ENCODE measurements at places on chromosomes 4 and X. TPM values are rescaled to one million over a fixed set of nuclear protein-coding genes. Genes with fewer than 3 reads are reported as not detected.

- DNase-seq, result no peak
These were observed 111.7 kb downstream of the CDKL5 start for GRCh38 chrX:18537068-18537467.

- peak; percentile 59 for DNase-seq
These were observed 4.8 kb upstream of the CXCL13 start for GRCh38 chr4:77600521-77601451.

DNA sequence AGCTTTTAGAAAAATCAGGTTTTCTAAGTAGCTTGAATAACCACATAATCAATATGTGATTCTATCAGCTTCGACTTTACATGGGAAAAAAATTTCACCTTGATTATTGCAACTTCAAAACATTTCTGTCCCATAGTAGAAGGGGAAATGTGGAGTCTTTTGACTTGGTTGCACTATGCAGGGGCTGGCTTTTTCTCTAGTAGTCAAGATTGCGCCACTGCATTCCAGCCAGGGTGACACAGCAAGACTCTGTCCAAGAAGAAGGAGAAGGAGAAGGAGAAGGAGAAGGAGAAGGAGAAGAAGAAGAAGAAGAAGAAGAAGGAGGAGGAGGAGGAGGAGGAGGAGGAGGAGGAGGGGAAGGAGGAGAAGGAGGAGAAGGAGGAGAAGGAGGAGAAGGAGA lies 84.9 kb downstream of the MAML3 start:
- no peak for DNase-seq

Gene CENPC
- total RNA-seq, result 46.0 TPM

Gene SHOX
- total RNA-seq, result not detected

- no peak for DNase-seq
These were observed 90.7 kb upstream of the DCLK2 start for GRCh38 chr4:149987330-149988086.

Gene PABPC5
- total RNA-seq, result not detected

DNA sequence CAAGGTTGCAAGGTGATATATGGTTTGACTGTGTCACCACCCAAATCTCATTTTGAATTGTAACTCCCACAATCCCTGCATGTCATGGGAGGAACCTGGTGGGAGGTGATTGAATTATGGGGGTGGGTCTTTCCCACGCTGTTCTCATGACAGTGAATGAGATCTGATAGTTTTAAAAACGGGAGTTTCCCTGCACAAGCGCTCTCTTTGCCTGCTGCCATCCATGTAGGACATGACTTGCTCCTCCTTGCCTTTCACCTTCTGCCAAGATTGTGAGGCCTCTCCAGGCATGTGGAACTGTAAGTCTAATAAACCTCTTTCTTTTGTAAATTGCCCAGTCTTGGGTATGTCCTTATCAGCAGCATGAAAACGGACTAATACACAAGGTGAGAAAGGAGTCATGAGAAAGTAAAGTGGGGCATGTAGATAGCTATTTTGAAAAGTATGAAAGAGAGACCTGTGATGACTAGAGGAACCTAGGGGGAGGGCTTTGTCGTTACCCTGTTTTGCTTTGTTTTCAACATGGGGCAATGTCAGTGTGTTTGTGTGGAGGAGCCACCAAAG lies 6.3 kb downstream of the ZBTB49 start:
- DNase-seq, result no peak

- no peak for DNase-seq
These were observed 39.9 kb downstream of the EGF start for GRCh38 chr4:109952612-109953011.

GRCh38 chrX:118980761-118981160 lies 6.3 kb downstream of the LONRF3 start:
- no peak for DNase-seq

Gene INPP4B
- 55.7 TPM for total RNA-seq

Gene MEPE
- not detected for total RNA-seq

Gene MAGEA2
- not detected for total RNA-seq

Gene GABRE
- total RNA-seq, result not detected

Gene ZNF157
- total RNA-seq, result 0.69 TPM

- no peak for DNase-seq
These were observed 377.7 kb downstream of the PRDM5 start for GRCh38 chr4:120544838-120545237.

DNA sequence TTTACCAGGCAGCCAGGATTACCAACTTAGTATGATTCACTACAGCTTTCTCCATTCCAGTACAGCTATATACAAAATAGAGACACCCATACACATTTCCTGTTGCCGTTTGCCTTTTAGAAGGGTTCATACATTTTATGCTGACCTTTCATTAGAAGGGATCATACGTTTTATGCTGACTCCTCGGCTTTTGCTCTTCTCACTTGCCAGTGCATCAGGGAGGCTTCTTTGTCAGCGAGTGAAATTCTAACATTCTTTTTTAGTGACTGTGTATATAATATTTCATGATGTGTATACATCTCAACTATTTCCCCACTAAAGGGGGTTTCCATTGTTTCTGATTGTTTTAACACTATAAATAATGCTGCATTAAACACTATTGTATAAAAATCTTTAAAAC lies 552.6 kb downstream of the TRIML1 start:
- no peak for DNase-seq

Gene DMRTC1
- not detected for total RNA-seq

DNA sequence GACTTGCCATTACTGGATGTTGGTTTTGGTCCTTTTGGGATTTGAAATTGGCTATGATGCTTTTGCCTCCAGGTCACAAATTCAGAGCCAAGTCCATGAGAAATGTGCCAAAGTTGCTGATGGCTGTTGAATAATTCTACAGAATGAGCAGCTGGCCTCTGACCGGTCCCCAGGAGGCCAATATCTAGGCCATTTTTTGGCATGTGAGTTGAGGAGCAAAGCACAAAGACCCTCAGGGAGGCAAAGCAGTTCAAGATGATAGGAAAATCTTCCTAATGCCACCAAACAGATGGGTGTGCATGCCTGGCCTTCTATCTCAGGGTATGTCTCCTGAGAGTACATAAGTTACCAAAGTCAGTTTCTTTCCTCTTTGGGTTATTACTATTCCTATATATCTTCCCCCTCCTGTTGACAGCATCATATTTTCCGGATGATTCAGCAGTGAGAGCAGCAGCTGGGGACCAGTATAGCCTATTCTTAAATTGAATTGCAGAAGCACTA lies 44.4 kb downstream of the SEL1L3 start:
- DNase-seq, result no peak
